Urinary bladder (tissue), 4 donors: ENCODE measurements at places on chromosomes 2 and 18. TPM values are rescaled to one million over a fixed set of nuclear protein-coding genes. Genes with fewer than 3 reads are reported as not detected.

VWA3B gene
- polyA plus RNA-seq = 0.11 TPM

KCNG2 gene
- 0.46 TPM for polyA plus RNA-seq

C1QL2 gene
- 0.04 TPM for polyA plus RNA-seq

ANO7 gene
- polyA plus RNA-seq = 1.2 TPM

SAG gene
- 0.03 TPM for polyA plus RNA-seq

PDE1A gene
- polyA plus RNA-seq = 17.1 TPM

BCL2 gene
- 6.3 TPM for polyA plus RNA-seq

ZFAND2B gene
- 38.2 TPM for polyA plus RNA-seq

PROKR1 gene
- polyA plus RNA-seq = 0.06 TPM

CRYGD gene
- not detected for polyA plus RNA-seq

CERS6 gene
- polyA plus RNA-seq = 9.3 TPM

COL3A1 gene
- polyA plus RNA-seq = 1,351 TPM

CD207 gene
- polyA plus RNA-seq = 0.06 TPM

SMPD4 gene
- 40.8 TPM for polyA plus RNA-seq

ZSWIM2 gene
- not detected for polyA plus RNA-seq

KCNJ3 gene
- 0.52 TPM for polyA plus RNA-seq

CXCR1 gene
- 0.13 TPM for polyA plus RNA-seq

L3MBTL4 gene
- polyA plus RNA-seq = 0.98 TPM

ERBB4 gene
- 0.13 TPM for polyA plus RNA-seq

WNT6 gene
- 3.0 TPM for polyA plus RNA-seq

VPS4B gene
- 27.1 TPM for polyA plus RNA-seq

PTPRN gene
- polyA plus RNA-seq = 2.1 TPM

MSH6 gene
- 28.4 TPM for polyA plus RNA-seq

MC4R gene
- polyA plus RNA-seq = 0.08 TPM

SERPINB4 gene
- not detected for polyA plus RNA-seq

DLGAP1 gene
- polyA plus RNA-seq = 2.1 TPM

KIF1A gene
- polyA plus RNA-seq = 1.2 TPM

KATNAL2 gene
- polyA plus RNA-seq = 1.8 TPM

ACMSD gene
- polyA plus RNA-seq = not detected

FHOD3 gene
- polyA plus RNA-seq = 35.4 TPM
